ENCODE measurements at places on chromosomes 3 and 15.

GRCh38 chr3:169998668-169999131 lies 32.1 kb downstream of the SEC62 start:
- DNase-seq: no peak

DNA sequence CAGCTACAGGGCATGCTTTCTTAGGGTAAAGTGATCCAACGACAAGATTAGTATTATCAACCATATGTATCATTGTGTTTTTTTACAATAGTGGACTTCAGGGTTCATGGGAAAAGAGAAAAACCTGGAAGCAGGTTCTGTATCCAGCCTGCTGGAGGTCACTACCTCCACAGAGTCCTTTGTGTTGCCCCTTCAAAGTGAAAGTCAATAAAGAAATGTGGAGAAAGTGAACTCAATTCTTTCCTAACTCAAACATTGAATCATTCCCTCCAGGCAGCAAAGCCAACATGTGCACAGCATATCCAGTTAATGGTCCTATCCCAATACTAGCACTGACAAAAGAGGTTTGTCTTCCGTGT lies 45.4 kb downstream of the FGF7 start:
- DNase-seq: peak; percentile 35

DNA sequence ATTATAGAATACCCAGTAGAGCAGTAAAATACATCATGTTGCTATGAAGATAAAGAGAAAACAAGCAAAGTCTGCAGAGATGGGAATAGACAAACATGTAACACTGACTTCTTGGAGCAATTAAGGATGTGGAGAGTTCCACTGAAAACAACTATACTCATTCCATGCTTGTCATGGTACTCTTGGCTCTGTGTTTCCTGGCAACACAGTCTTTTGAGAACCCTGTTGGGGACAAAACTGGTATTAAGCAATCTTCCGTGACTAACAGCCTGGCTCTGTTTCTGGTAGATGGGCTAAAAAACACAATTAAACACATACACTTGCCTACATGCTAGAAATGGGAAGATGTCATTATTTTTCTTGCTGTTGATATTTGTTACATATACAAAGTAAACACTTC lies 1212.3 kb upstream of the GBE1 start:
- DNase-seq: no peak

GRCh38 chr3:164417955-164418354 lies 660.3 kb downstream of the SI start:
- no peak for DNase-seq

DNA sequence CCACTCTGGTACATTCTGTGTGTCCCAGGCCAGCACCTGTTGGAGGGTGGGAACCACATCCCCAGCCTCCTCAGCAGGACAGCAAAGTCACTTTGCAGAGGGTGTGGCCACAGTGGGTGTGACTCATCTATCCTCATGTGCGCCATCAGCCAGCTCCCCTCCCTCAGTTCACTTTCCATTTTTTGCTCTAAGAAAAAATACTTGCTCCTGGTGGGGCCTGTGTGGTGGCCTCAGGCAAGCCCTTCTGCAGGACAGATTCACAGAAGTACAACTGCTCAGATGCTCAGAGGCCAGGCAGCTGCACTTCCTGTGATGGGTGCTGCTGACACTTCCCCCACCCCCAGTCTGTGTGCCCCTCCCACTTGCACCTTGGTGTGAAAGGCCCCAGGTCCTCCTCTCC lies 78.3 kb upstream of the ALDH1L1 start:
- DNase-seq: no peak

DNA sequence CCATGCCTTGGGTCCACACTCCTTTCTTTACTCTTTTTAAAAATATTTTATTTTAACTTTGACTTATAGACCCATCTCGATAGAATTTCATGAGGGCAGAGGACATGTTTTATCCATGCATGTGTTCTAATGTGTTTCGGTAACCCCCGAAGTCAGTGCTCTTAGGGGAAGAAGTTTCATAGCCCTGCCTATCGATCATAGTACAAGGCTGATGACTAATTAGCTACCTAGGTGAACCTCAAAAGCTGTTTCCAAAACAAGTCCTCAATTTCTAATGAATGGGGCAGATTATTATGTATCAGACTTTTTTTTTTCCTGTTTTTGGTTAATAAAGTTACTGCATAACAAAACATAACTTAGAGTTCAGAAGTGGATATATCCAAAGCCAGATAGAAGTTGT lies 82.0 kb downstream of the MBNL1 start:
- DNase-seq: no peak

DNA sequence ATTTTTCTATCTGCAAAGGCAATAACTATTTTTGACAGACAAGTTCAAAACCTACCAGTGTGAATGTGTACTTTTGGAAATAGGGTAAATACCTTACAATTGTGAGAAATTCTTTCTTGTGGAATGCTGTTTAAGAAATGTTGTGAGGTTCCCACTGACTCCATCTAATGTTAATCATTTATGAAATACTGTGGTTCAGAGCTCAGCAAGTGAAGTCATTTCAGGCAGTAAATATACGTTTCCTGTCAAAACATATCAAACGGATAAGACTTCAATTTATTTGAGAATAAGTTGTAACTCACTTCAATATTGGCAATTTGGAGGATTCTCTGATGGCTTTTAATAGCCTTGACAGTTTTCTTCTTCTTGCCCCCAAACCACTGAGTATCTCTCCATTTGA lies 16.4 kb downstream of the TAFA4 start:
- no peak for DNase-seq

DNA sequence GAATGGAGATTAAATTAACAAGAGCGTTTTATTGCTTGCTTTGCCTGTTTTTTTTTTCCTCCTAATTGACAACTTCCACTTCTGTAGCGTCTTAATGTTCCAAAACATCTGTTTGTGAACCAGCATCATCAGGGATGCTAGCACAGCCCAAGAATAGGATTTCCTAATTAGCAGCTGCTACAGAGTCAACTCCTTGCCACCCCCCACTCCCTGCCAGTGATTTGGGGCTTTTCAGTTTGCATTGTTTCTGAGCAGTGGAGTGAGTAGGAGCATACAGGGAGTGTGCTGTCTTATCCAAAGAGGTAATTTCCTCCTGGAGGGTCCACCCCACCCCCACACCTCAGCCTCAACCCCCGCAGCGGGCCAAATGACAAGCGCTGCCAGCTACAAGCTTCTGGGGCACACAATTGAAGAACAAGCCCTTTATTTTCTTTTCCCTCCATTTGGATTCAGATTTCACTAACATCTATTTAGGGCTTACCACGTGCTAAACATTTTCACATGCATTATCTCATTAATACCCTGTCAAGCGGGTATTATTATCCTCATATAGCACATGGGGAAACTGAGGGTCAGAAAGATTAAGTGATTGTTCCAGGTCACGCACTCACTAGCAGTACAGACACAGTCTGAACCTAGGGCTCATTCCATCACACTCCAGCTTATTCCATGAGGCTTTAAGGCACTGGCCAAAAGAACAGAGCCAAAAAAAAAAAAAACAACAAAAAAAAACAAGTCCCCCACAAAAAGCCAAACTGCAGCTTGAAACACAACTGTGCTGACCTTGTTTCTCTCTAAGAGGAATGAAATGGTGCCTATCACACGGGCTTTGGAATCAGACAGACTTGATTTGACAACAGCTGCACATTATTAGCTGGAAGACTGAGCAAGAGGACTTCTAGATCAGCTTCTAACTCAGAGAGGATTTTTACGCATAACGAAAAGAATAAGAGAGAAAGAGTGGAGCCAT lies 16.4 kb downstream of the HEG1 start:
- DNase-seq: no peak

DNA sequence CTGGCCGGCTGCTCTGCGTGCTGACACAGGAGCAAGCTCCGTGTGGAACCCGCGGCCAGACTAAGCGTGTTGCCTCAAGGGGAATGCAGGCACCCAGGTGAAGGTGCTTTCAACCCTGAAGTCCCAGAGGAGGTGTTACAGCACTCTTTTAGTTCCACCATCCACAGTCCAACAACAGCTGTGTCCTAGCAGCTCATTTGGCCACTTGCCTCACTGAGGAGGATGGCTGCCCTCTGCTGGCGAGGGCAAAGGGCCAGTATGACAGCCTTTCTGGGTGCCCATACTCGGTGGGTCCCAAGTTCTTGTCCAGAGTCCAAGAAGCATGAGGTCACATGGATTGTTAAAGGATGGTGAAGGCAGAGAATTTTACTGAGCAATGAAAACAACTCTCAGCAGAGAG lies 87.8 kb downstream of the C3orf85 start:
- no peak for DNase-seq

DNA sequence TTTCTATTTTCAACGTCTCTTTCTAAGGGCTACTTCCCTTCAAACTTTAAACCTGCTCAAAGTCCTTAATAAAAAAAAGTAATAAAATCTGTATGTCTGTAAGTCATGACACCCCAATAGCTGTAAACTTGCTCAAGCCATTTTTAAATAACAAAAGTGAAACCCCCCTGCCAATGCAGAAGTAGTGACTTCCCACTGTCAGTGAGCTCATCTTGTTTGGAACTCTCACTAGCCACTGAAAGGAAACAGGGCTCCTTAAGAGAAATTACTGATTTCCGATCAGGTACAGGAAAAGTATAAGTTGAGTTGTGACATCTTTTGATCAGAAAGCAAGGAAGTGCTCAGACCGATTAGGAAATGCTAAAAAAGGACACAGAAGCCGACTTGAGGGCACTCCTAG lies 27.6 kb upstream of the GPR171 start:
- no peak for DNase-seq

DNA sequence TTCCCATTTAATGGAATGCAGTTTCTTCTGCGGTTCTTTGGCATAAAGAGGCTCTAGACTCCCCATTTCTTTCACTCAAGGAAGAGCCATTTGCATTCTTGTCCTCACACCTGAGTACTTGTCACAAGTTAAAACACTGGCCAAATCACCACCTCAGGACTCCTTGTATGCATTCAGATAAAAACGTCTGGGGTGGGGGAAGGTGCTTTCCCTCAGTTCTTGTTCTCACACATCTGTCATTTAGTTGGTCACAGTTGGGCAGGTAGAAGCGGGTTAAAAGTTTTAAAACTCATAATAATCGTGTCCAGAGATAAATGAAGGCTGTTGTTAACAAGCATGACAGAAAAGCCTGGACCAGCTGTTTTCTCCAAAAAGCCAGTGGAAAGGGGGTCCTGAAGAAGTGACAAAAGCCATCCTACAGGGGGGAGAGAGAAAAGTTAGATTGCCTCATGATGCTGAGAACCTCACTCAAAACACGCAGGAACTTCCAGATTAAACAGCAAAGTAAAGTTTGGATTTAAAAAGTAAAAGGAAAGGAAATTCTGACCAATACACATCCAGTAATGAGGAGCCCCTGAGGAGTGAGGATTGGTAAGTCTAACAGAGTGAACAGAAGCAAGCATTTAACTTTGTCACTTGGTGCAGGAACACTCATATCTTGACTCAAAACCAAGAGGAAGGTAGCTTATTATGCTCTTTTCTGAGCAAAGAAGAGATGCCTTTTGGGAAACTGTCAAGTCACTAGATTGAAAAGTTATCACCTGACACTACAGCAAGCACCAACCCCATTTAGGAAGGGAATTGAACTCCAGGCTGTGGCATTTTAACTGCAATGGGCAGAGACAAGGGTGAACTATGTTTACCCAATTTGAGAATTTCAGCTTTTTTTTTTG lies 2.8 kb downstream of the BCL2L10 start:
- DNase-seq: no peak

DNA sequence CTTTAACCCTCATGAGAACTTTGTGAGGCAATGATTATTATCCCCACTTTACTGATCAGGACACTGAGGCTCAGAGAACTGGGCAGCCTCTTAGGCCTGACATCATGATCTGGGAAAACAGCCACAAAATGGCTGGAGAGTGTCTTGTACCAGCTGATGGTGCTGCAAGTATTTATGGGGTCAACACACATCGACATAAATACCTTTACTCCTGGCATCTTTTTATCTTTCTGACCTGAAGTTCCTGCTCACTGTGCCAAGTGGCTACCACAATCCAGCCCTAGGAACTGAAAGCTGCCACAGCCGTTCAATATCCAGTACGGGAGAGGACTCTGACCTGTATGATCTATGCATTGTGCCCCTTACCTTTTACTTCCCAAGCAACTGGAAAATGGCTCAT lies 29.2 kb upstream of the MUC13 start:
- no peak for DNase-seq

GRCh38 chr15:45631776-45632175 lies 3.1 kb upstream of the SQOR start:
- DNase-seq: no peak

DNA sequence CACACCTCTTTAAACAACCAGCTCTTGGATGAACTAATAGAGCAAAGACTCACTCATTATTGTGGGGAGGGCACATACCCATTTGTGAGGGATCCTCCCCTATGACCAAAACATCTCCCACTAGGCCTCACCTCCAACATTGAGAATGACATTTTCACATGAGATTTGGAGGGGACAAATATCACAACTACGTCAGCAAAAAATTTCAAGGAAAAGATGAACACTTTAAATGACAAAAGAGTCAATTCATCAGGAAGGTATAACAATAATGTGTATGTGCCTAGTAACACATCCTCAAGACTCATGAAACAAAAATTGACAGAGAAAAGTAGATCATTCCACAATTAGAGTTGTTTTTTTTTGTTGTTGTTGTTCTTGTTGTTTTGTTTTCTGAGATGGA lies 38.4 kb upstream of the CHD2 start:
- no peak for DNase-seq

DNA sequence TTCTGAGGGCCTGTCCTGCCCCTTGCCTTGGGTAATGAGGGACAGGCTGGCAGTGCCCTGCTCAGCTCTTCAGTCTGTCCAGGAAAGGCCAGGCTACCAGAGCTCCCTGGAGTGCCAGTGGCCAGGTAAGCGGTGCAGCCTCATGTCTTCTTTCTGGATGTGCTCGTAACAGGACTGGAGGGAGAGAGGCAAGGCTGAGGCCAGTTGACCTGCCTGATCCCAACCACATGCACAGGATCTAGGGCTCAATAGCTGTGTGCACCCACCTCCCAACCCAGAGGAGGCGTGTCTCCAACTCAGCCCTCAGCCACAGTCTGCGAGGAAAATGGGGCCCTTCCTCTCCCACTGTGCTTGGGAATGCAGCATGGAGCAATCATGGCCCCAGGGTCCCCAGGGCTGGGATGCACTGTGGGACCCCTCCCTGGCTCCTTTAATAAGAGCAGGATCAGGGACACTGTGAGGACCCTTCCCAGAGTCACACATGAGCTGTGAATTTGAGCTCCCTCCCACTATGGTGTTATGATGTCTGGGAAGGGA lies 22.5 kb downstream of the ALS2CL start:
- peak; percentile 11 for DNase-seq

DNA sequence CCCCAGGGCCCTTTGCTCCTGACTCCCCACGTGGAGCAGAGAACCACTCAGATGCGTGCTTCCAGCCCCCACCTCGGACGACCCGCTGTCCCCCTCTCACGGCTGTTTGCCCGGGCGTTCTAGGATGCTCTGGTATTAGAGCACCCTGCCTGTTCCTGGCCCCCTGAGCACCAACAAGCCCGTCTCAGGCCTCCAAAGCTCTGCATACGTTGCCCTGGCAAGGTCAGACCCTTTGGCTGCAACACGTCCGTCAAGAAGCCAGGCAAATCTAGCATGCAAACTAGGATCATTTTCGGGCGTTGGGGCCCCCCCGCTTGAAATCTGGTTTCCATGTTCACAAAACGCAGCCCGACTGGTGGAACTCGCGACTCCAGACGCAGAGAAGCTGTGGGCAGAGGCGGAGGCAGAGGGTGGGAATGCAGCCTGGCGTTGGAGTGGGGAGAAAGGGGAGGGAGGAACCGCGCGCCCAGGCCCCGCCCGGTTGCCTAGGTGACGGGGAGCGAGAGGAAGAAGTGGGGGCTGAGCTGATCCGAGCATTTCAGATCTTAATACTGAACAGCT lies 86.2 kb upstream of the PIAS1 start:
- peak; percentile 81 for DNase-seq
